ENCODE measurements at places on chromosomes 12 and 14.

GRCh38 chr14:83994020-83994419 is 1535.9 kb upstream of the FLRT2 start:
- no peak for DNase-seq

GRCh38 chr14:89307409-89307808 is 109.6 kb downstream of the FOXN3 start:
- DNase-seq, result no peak

DNA sequence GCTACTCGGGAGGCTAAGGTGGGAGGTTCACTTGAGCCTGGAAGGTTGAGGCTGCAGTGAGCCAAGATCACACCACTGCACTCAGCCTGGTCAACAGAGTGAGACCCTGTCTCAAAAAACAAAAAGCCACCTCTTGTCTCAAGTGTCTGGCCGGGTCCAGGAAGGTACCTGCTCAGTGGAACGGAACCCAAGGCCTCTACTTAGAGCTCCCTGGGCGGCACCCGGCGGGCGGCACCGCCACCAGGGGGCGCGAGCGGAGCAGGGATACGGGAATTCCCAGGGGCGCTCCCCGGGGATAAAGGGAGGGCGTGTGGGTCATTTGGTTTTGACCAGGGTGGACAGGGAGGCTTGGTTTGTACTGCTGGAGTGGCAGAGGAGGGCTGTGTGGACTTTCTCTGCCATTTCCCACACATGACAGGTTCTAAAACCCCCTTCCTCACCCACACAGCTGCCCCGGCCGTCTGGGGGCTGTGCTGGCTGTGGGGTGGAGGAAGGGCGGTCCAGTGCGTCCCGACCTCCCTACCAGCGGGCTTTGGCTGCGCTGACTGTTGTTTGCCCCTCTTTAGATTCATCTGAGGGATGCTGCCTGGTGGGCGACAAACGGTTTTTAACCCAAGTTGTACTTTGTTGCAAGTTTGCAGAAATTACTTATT is 91.4 kb downstream of the SETD3 start:
- DNase-seq, result peak; percentile 23

- no peak for DNase-seq
Observed at GRCh38 chr12:91893476-91893875, 252.2 kb downstream of the BTG1 start.

DNA sequence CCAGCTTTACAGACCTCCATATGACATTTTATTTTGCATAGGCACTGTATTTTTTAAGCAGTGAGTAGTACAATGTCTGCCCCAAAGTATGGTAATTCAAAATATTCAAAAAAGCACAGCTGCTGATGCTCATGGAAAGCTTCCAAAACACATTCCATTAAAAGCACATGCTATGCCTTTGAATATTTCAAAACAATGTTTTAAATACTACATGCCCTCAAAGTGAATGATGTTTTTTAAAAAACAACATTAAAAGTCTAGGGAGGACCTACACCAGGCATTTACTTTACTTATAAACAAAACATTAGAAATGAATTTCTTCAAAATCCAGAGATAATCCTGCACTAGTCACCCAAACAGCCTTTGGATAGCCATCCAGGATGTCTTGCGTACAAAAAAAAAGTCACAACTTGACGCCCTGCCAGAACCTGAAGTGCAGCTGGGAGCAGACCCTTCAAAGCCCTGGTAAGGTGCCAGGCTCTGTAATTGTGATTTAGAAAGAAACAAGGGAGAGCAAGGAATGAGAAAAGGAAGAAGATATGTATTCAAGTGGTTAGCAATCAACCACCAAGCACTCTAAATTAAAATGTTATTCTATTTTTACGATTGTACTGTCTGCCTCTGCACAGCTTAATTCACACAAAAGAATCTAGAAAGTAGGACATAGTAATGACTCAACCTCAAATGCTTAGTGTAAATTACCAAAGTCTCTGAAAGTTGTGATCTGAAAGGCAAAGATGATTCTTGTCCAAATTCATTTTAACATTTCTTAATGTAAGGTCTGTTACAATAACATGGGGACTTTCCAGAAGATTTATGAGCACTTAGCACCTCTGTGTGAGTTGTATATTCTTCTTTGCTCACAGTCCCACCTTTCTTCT is 31.9 kb downstream of the CEP83 start:
- no peak for DNase-seq

GRCh38 chr14:106843951-106844483 is 1317.6 kb downstream of the TMEM121 start:
- peak; percentile 35 for DNase-seq

Measured in activated CD4-positive, alpha-beta memory T cell treated with anti-CD3 and anti-CD28 coated beads, Interleukin-2, amount 10 ng/mL, durations not matched to agents 7 days and 5 days (primary cell).